ENCODE measurements at places on chromosomes 1 and 21.

GRCh38 chr1:154619181-154619948 lies 11.4 kb upstream of the ADAR start:
- no peak for DNase-seq

DNA sequence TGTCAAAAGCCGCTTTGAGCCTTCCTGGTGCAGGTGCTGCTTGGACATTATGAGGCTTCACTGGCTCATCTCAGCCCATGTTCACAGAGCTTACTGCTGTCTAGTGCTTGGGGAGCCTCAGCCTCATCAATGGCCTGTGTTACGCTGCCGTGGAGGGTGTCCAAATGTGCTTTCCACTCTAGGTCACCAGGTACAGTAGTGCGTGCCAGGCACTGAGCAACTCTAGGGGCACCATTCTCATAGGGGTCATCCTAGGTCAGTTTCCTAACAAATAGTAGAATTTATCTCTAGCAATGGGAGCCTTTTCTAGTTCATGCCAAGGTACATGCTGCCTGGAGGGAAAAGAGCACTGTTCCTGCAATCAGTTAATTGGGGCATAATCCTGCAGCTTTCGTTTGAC lies 193.8 kb downstream of the DYRK1A start:
- no peak for DNase-seq

DNA sequence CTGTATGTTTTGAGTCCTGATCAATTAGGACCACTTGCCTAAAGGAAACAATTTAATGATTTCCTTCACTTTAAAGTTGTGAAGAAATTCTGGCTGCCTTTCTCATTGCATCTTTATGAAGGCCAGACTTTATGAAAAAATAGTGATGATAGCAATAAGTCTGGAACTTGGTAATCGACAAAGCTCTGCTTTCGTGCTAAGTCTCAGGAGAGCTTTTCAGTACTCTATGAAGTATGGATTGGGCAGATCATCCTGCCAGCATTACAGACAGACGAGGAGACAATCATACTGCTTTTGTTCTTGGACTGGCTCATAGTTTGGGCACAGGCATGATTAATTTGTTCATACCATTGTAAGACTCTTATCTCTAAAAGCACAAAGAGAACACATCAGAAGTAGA lies 45.5 kb upstream of the KCNJ15 start:
- no peak for DNase-seq

DNA sequence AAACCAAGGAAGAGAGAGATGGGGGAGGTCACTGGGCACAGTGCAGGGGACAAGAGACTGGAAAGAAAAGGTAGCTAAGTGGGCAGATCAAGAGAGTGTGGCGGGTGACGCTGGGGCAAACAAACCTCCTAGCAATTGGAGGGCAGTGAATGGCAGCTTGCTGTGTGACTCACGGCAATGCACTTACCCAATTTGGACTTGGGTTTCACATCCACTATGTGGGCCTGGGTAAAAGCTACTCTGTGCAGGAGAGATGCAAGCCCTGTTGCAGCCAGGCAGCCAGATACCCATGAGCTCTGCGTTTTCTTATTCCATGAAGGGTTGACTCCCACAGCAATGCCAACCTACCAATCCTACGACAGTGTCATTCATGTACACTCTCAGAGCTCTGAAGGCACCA lies 9.5 kb downstream of the PLXNA2 start:
- DNase-seq = no peak

GRCh38 chr1:150162862-150163706 lies 13.4 kb downstream of the PLEKHO1 start:
- DNase-seq = peak; percentile 98

DNA sequence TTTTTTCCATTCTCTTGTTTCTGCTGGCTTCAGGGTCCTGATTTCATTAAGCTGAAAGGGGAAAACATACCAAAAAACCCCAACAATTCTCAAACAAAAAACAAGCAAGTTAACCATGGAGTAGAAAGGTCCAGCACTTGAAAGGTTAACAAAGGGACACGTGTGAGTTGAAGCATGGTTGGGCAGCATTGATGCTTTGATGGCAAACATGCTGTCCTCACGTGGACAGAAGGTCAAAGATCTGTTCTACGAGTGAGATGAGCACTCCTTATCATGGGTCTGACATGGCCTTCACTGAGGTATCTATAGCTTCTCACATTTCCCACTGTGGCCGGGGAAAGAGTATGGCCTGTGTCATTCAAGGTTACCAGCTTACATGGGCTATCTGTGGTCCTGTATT lies 394.9 kb downstream of the HHAT start:
- no peak for DNase-seq

- peak; percentile 55 for DNase-seq
Observed at GRCh38 chr1:248841702-248842395, 3.8 kb downstream of the ZNF672 start.

DNA sequence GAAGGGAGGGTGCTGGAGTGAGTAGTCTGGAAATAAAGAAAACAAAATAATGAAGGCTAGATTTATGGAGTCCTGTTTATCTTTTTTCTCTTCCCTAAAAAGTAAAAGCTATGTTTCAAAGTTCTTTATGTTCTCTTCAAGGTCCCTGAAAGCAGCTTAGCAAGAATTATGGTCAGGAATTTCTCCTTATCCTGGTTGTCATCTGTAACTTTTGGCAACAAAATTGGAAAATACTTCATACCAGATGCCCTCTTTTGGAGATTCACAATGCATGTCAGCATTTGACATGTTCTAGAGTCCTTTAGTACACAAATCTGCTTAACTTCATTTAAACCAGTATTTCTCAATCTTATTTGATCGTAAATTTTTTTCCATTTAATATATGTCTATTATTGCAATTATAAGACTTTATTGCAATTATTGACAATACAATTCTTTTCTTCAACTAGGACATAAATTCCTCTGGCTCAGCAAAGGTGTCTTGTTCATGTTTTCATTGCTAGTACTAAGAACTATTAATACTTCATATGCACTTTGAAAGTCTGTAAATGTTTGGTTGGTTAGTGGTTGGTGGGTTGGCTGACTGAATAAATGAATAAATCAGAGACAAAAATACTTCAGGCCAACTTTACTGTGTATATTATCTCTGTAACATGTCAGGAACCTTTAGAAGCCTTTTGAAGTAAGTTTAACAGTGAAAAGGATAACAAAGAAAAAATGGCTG lies 101.5 kb downstream of the ATP1B1 start:
- no peak for DNase-seq

- DNase-seq = peak; percentile 88
Observed at GRCh38 chr1:224726441-224727182, 110.5 kb downstream of the CNIH3 start.

DNA sequence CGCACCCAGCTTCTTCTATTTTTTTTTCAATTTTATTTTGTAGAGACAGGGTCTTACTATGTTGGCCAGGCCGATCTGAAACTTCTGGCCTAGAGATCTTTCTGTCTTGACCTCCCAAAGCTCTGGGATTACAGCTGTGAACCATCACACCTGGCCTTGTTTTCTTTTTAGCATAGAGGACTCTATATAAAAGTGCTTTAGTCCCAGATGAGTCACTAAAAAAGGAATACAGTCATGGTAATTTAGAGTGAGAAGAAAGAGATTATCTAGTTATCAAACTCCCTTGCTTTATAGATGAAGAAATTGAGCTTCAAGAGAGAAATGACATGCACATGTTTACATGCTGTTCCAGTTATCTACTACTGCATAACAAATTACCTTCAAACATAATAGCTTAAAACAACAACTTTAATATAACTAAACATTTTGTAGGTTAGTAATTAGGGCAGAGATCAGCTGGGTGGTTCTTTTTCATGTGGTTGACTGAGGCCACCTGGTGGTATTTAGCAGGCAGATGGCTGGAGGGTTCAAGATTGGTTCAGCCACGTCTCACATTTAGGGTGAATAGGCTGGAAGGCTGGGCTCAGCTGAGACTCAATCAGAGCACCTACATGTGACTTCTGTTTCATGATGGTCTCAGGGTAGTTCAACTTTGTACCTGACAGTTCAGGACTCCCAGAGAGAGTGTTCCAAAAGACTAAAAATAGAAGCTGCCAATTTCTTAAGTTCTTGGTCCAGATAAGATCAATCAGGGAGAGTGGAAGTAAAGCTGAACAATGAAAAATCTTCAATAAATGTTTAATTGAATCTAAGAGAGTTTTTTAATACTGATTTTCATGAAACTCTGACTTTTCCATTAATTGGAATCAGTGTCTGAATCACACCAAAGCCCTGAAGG lies 16.9 kb upstream of the MTF2 start:
- peak; percentile 63 for DNase-seq

- DNase-seq = peak; percentile 73
Observed at GRCh38 chr1:196651637-196652215, at the start of gene CFH. Gene CFH (plus strand): TSS chr1:196652043. CDS start chr1:196652118, 75 bp downstream.

DNA sequence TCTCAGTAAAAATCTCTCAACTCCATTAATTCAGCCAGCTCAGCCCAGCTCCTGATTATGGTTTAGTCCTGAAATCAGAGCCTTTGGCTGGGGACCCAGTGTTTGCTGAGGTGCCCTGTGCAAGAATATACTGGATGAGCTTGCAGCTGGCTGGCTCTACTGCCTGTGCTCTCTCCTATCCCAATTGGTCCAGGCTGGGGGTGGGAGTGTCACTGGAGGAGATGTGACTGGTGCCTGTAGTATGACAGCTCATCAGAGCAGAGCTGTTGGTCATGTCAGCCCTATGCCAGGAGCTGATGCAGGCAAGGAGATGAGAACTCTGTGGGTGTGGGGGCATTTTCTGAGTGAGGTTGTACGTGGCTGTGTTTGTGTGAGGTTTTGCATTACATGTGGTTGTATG lies 87.0 kb downstream of the TNR start:
- no peak for DNase-seq

GRCh38 chr1:56396581-56396980 lies 182.8 kb downstream of the PLPP3 start:
- DNase-seq = no peak

DNA sequence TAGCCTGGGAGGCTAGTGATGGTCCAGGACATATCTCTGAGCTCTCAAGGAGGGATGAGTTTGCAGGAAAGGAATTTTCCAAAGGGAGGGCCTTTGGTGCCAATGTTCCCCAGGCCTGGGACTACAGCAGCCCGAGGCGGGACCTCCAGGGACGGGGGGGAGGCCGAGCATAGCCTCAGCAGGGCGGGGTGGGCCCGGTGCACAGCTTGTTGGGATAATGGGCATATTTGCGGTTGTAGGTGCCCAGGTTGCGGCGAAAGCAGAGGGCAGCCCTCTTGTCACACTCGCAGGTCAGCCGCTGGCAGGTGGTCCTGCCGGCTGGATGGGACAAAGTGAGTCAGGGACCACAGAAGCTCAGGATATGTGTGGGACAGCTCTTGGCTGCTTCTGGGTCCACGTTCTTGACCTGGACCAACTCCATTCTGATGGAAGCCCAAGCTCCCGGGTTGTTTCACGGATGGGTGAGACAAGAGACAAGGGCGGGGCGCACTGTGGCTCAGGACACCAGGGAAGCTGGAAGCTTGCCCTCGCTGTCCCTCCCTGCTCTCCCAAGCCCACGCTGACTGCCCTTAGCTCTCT lies 3.2 kb downstream of the PLA2G2E start:
- no peak for DNase-seq

- DNase-seq = peak; percentile 26
Observed at GRCh38 chr21:35529171-35529863, 480.2 kb upstream of the RUNX1 start.

GRCh38 chr21:17777072-17777765 lies 41.9 kb downstream of the C21orf91 start:
- DNase-seq = peak; percentile 2

DNA sequence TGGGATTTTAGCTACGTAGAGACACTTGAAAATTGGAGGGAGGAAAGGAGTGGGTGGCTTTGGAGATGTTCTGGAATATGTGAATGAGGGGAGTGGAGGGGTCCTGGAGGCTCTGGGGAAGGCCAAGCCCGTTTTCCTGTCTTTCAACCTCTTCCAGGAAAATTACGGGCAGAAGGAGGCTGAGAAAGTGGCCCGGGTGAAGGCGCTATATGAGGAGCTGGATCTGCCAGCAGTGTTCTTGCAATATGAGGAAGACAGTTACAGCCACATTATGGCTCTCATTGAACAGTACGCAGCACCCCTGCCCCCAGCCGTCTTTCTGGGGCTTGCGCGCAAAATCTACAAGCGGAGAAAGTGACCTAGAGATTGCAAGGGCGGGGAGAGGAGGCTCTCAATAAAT lies 442 bp upstream of the RUSC1 start:
- no peak for DNase-seq

DNA sequence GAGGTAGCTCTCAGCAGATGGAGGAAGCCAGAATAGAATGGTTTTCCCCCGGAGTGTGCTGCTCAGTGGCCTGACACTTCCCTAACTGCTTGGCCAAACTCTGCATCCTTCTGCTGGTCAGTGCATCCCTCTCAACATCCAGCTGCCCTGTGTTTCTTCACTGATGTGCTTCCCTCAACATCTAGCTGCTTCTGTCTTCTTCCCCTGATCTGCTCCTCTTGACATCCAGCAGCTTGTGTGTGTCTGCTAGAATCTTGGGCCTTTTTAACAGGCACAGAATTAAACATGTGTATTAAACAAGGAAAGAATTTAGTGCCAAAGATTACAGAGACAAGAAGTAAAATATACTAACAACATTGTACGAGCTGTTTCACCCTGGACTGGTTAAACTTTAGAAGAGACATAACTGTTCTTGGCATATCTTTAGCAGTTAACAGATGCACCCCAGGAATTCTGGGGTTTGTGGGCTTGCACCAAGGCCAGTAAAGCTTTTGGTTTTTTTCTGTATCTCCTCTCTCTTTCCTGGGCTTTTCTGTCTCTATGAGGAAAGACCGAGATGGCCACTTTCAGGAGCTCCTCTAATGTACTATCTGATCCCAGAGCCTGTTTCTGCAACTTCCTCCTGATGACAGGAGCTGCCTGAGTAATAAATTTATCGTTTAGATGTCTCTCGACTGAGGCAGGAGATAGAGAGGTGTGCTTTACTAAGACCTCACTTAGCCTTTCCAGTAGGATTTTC lies 34.8 kb upstream of the HSD3B1 start:
- DNase-seq = no peak

- DNase-seq = no peak
Observed at GRCh38 chr1:171313319-171313834, 606 bp upstream of the FMO4 start.

DNA sequence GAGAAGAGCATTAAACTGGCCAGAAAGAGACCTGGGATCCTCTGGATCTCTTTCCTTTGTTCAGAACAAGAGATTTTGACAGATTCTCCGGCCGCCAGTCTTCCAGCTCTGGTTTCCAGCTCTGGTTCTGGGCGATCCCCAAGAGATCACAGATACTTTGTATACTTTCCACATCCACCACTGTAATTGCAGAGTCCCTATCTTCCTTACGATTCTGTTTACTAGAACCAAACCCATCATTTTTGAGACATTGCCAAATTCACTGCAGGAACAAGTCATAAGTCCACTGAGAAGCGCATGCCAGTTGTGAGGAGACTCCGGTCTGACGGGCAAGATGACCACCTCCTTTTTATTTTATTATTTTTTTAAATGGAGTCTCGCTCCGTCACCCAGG lies 505.2 kb downstream of the SMYD3 start:
- DNase-seq = no peak
